Esophagus muscularis mucosa (tissue), 4 donors: ENCODE measurements at places on chromosomes 16 and 17. TPM values are rescaled to one million over a fixed set of nuclear protein-coding genes. Genes with fewer than 3 reads are reported as not detected.

GRCh38 chr17:81339191-81339533 lies 44.1 kb upstream of the SLC38A10 start:
- H3K36me3 ChIP-seq: no peaks in the 10 kb centered on the region
- peak overlapping the region; percentile 98 for H3K27ac ChIP-seq
- DNase-seq: no peak
- H3K4me1 ChIP-seq: peaks cover 90% of the 10 kb centered on the region
- H3K4me3 ChIP-seq: no peak overlapping the region
- no peaks in the 10 kb centered on the region for H3K27me3 ChIP-seq

- peaks cover 67% of the 10 kb centered on the region for H3K4me1 ChIP-seq
- H3K27me3 ChIP-seq: no peaks in the 10 kb centered on the region
- H3K27ac ChIP-seq: peak overlapping the region; percentile 95
- no peaks in the 10 kb centered on the region for H3K36me3 ChIP-seq
- H3K4me3 ChIP-seq: peak overlapping the region; percentile 94
These were observed 1.6 kb downstream of the LASP1 start for GRCh38 chr17:38871247-38872015.

Gene ITGAL
- 2.5 TPM for total RNA-seq

DNA sequence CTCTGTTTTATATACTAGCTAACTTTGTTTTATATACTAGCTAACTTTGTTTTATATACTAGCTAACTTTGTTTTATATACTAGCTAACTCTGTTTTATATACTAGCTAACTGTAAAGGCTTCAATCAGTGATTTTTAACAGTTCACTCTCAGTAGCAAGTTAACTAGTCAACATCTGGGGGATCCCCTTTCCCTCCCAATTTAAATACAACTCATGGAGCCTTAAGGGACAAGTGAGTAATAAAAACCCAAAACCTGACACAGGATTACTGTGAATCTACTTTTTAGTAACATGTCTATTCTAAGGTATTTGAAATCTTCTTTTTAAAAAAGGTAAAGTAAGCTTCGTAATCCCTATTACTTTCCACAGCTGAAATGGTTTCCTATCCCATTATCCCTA lies 32.2 kb downstream of the FAM222B start:
- peak overlapping the region; percentile 93 for H3K27ac ChIP-seq
- no peak for DNase-seq
- peaks cover 8% of the 10 kb centered on the region for H3K36me3 ChIP-seq
- H3K27me3 ChIP-seq: no peaks in the 10 kb centered on the region
- no peak overlapping the region for H3K4me3 ChIP-seq

Gene SHISA6
- 1.6 TPM for total RNA-seq

- no peak for DNase-seq
- H3K4me3 ChIP-seq: peak overlapping the region; percentile 87
- no peaks in the 10 kb centered on the region for H3K27me3 ChIP-seq
These were observed 59.2 kb downstream of the SRL start for GRCh38 chr16:4182581-4183236.

- no peaks in the 10 kb centered on the region for H3K27me3 ChIP-seq
- H3K36me3 ChIP-seq: peaks cover 14% of the 10 kb centered on the region
- H3K4me1 ChIP-seq: peaks cover 15% of the 10 kb centered on the region
- no peak overlapping the region for H3K27ac ChIP-seq
These were observed 3.1 kb upstream of the ATXN7L3 start for GRCh38 chr17:44202756-44203155.

DNA sequence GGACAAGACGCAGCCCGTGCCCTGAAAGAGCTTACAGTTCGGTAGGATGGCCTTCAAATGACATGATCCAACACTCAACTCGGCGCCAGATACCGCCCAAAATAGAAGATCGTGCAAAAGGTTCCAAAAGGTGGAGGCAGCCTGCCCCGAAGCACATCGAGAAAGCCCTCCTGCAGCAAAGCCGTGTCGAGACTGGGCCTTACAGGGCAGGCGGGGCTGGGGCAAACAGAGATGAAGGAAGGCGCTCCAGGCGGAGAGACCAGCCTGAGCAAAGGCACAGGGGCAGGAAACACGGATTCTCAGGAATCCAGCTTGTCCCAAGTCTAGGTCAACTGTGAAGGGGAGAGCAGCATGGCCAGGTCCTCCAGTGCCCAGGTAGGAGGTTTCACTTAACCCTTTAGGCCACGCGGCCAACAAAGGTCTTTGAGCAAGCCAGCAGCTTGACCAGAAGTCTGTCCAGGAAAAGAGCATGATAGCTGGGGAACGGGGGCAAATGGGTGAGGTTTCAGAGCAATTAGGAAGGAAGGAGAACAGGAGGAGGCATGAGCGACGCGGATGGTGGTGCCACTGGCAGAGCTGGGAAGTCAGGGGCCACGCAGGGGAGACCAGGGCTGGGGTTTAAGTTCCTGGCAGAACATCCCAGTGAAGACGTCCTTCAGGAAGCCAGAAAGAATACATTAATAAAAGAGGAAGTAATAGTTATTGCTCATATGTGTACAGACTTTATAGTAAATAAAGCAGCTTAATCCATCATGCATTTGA lies 21.2 kb upstream of the EIF1 start:
- H3K36me3 ChIP-seq: no peaks in the 10 kb centered on the region
- H3K4me1 ChIP-seq: peaks cover 21% of the 10 kb centered on the region
- DNase-seq: no peak
- H3K27me3 ChIP-seq: no peaks in the 10 kb centered on the region
- H3K4me3 ChIP-seq: peak overlapping the region; percentile 65
- peak overlapping the region; percentile 81 for H3K27ac ChIP-seq
